Activated CD8-positive, alpha-beta memory T cell treated with anti-CD3 and anti-CD28 coated beads for 1 hour (primary cell): ENCODE measurements at places on chromosomes 5 and 9.

- DNase-seq: no peak
These were observed 77.9 kb downstream of the FNBP1 start for GRCh38 chr9:129964901-129965734.

DNA sequence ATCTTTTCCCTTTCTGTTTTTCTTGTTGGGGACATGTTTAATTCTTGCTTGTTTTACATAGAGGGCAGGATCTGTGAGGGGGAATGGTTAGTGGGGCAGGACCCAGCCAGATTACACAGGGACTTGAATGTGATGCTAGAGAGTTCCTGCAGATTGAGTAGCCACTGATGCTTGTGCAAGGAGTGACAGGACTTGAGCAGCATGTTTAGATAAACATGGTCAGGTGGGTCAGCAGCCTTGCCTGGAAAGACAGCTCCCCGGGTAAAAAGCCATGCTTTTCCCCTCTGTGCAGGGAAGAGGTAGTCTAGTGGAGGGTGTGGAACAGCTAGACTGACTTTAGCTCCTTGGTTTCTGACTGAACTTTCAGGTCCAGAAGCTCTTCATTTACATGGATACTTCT is 261.2 kb downstream of the AOPEP start:
- DNase-seq: no peak

DNA sequence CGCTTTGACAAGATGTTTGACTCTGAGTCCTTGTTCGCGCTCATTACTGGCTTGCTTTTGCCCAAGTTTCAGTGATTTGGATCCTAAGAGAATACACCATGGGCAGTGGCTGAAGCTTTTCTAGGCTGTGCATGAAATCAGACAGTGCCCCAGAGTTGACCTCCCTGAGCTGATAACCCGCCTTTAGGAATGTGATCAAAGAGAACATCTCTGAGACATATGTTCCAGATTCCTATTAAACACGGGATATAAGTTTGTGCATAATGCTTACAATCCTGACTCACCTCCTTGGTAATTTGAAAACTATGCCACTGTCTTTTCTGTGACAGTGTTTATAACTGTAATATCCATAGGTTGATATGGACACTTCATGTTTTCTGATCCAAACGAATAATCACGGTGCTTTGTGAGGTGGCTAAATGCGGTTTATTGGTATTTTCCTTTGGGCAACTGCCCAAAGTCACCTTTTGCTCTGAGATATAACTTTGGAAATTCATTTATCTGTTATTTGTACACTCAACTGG is 732.9 kb downstream of the MTRR start:
- DNase-seq: no peak

- DNase-seq: no peak
These were observed 49.7 kb downstream of the C9 start for GRCh38 chr5:39314591-39314990.

DNA sequence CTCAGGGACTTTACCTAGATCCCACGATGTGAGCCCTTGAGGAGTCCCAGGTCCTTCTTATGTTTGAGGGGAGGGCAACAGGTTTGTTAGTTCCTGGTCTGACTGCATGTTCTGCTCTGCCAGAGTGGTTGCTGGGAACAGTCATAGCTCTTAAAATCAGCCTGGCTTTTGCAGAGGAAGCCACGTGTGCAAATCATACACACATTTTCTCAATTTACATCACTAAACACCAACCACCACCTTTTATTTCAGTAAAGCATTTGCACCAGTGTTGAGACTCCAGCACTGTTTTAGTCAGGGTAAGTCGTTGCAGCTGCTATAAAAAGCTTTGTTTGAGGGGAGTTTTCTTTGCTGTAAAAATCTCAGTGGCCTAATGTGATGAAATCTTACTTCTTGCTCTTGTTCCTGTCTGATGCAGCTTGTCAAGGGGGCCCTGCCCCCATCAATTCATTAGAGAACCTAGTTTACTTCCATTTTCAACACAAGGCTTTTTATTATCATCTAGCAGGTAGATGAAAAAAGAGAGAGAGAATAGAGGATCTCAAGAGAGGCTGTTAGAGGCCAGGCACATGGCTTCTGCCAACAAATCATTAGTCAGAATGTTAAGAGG is 70.3 kb upstream of the VCAN start:
- no peak for DNase-seq

GRCh38 chr5:85990998-85991397 is 626.7 kb upstream of the COX7C start:
- no peak for DNase-seq

GRCh38 chr9:114860187-114860586 is 54.3 kb upstream of the TNFSF15 start:
- DNase-seq: no peak
